Smooth muscle cell of the pulmonary artery (primary cell): ENCODE measurements at places on chromosomes 3 and 15. TPM values are rescaled to one million over a fixed set of nuclear protein-coding genes. Genes with fewer than 3 reads are reported as not detected.

Gene SCAMP5
- total RNA-seq: 1.6 and 2.6 TPM in 2 replicates

Gene ACOX2
- total RNA-seq: 18.3 and 22.9 TPM in 2 replicates

Gene ROPN1
- total RNA-seq: not detected in 2 replicates

Gene PLA1A
- 0.13 and 0.30 TPM in 2 replicates for total RNA-seq

Gene ADIPOQ
- not detected in 2 replicates for total RNA-seq

Gene PLS1
- 1.0 and 1.7 TPM in 2 replicates for total RNA-seq

Gene SNTN
- not detected in 2 replicates for total RNA-seq

Gene ACP3
- 0.33 TPM in 1 of 2 replicates, not detected in the other for total RNA-seq

Gene GABRR3
- not detected in 2 replicates for total RNA-seq

Gene PLSCR2
- total RNA-seq: 0.26 TPM in 1 of 2 replicates, not detected in the other

Gene MYRIP
- 0.85 and 4.3 TPM in 2 replicates for total RNA-seq

Gene DLEC1
- 0.13 and 0.17 TPM in 2 replicates for total RNA-seq

Gene UTS2B
- total RNA-seq: 0.39 and 0.53 TPM in 2 replicates

Gene TERC
- total RNA-seq: 23.9 and 66.4 TPM in 2 replicates

Gene SLC28A2
- total RNA-seq: not detected in 2 replicates

Gene NBEAL2
- 3.3 and 8.0 TPM in 2 replicates for total RNA-seq

Gene SPSB4
- not detected in 2 replicates for total RNA-seq

Gene NAALADL2
- 13.9 and 18.4 TPM in 2 replicates for total RNA-seq

Gene FBXL22
- total RNA-seq: 1.4 and 1.7 TPM in 2 replicates

Gene EPHB3
- 3.8 and 6.9 TPM in 2 replicates for total RNA-seq

Gene STAC
- total RNA-seq: 23.2 and 28.2 TPM in 2 replicates

Gene IL17RB
- under 0.01 TPM in 1 of 2 replicates, not detected in the other for total RNA-seq

Gene NFKBIZ
- total RNA-seq: 40.1 and 85.2 TPM in 2 replicates

Gene CCR8
- not detected in 2 replicates for total RNA-seq

Gene GOLGA6A
- 0.03 and 0.07 TPM in 2 replicates for total RNA-seq

Gene KCNH8
- total RNA-seq: not detected in 2 replicates

Gene FAM240A
- not detected in 2 replicates for total RNA-seq

Gene BCL2A1
- 0.33 and 1.1 TPM in 2 replicates for total RNA-seq

Gene HRG
- not detected in 2 replicates for total RNA-seq

Gene CFAP20DC
- total RNA-seq: 1.6 and 3.1 TPM in 2 replicates

Gene KY
- total RNA-seq: 1.4 and 3.5 TPM in 2 replicates
